ENCODE measurements at places on chromosomes 7 and 10. TPM values are rescaled to one million over a fixed set of nuclear protein-coding genes. Genes with fewer than 3 reads are reported as not detected.

DNA sequence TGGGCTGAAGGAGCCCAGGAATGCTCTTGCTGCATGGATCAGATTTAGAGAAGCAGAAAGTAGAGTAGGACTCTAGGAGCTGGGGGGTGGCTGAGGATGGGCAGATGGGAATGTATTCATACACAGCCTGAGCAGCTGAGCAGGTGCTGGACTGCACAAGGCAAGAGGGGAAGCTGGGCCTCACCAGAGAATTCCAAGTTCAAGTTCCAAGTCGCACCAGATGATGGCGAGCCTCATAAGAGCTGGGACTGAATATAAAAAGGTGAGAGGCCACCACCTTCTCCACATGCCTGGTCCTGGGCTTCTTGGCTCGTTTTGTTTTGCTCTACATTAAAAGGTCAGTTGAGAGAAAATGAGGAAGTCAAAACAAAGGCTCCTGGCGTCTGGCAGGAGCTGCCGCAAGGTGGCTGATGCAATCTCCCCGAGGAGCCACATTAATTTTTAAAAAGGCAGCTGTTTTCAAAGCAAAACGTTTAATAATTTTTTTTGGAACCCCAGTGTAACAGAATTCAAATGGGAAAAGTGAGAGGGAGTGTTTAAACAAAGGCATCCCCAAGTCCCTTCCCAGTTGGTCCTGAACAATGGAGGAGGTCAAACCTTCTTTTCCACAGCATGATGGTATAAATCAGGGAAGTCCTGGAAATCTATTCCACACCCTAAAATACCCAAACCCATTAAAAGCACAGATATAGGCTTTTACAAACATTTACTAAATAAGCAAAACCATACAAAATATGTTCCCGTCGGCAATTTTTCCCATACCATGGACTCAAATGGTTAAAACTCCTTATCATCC, 9.5 kb downstream of the CYREN start:
- no peak overlapping the region for H3K4me3 ChIP-seq
- H3K36me3 ChIP-seq, result peaks cover 10% of the 10 kb centered on the region
- H3K4me1 ChIP-seq, result no peaks in the 10 kb centered on the region
- H3K27me3 ChIP-seq, result no peaks in the 10 kb centered on the region

DNA sequence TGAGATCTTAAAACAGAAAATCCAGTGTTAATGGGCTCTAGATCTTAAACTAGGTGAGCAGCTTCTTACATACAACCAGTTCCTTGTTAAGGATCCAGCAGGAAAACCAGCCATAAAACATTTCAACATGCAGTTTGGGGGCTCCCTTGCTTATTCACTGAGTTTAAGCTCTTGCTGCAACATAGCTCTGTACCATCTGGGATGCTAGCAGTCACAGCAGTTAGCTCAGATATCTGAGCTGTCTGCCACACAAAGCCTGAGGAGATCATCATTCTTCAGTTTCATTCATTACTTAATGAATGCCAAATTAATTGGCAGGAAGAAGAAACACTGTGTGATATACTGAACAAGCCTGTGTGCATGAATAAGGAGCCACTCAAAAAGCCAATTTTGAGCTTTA, 62.8 kb downstream of the PODXL start:
- no peak overlapping the region for H3K4me3 ChIP-seq
- no peaks in the 10 kb centered on the region for H3K27me3 ChIP-seq
- peaks cover 24% of the 10 kb centered on the region for H3K36me3 ChIP-seq

DNA sequence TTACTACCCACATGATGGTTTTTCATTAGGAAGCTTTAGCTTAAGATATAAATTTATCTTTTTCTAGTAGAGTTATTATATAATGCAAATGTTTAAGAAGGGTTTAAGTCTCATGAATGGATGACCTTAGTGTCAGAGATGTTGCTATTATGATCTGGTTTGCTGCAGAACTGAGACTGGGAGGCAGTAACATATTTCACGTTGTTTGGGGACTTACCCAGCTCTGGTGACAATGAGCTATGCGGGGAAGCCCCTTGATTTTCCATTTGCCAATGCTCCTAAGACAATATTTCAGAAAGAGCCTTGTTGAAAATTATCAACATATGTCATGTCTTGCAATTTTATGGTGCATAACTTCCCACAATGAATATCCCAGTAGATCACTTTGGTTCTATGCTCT, 754.6 kb downstream of the REEP3 start:
- no peak for DNase-seq
- no peak overlapping the region for H3K4me3 ChIP-seq
- no peaks in the 10 kb centered on the region for H3K36me3 ChIP-seq
- H3K27me3 ChIP-seq, result no peaks in the 10 kb centered on the region
- H3K27ac ChIP-seq, result no peak overlapping the region
- H3K4me1 ChIP-seq, result no peaks in the 10 kb centered on the region

CDC14C gene
- not detected for total RNA-seq

PON1 gene
- total RNA-seq, result not detected

PPP1R9A gene
- 1.9 TPM for total RNA-seq
